ENCODE measurements at places on chromosomes 1 and 21.

DNA sequence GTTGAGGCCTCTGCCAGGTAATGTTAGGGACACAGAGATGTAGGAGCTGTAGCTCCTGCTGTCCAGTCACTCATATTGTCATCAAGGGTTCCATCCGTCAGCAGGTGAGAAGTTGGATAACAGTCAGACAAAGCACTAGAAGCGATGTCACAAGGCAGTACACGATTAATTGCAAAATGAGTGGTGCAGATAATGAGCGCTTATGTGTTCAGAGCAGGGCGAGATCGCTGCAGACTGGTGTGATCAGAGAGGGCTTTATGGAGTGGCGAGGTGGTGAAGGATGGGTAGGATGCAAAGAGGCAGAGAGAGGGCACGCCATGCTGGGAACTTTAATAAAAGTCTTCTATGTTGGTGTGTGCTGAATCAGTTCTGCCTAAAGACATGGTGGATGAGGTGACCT is 8.8 kb downstream of the TMCC2 start:
- no peak for DNase-seq

GRCh38 chr1:27949027-27949426 is 10.7 kb upstream of the XKR8 start:
- no peak for DNase-seq

DNA sequence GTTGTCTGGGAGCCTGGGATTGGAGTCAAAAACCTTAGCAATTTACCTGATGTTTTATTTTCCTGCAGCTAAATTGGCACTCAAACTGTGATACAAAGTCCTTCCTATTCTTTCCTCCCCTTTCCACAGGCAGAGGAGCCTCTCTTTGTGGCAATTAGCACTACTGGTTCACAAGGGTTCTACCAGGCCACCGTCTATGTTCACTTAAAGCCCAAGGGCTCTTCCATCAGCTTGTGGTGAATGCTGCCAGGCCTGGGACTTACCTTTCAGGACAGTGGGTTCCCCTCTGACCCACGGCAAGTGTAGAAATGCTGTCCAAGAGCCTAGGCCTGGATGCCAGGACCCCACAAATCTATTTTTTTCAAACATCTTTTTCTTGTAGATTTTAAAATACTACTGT is 251.9 kb upstream of the B3GALT2 start:
- DNase-seq, result no peak

- peak; percentile 5 for DNase-seq
Observed at GRCh38 chr21:41664881-41665765, 101.7 kb downstream of the RIPK4 start.

- DNase-seq, result no peak
Observed at GRCh38 chr21:29641635-29642550, 297.9 kb downstream of the GRIK1 start.

GRCh38 chr1:221714227-221715152 is 27.4 kb downstream of the DUSP10 start:
- DNase-seq, result no peak

GRCh38 chr1:97377432-97378034 is 543.3 kb downstream of the DPYD start:
- no peak for DNase-seq

DNA sequence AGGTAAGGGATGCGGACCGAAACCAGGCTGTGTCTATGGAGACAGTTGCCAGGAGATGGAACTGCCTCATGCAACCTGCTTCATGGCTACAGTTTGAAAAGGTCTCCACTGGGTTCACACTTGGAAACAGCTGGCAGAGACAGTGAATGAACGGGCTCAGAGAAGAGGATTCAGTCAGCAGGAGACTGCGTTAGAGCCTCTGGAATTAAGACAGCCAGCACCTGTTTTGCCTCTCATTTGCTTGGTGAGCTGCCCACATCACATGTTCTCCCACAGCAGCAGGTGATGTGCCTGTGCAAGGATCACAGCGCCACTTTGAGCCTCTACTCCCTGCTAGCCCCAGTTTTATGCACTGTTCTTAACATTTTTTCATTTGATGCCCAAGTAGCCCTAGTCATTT is 321.0 kb downstream of the PLPP3 start:
- no peak for DNase-seq

DNA sequence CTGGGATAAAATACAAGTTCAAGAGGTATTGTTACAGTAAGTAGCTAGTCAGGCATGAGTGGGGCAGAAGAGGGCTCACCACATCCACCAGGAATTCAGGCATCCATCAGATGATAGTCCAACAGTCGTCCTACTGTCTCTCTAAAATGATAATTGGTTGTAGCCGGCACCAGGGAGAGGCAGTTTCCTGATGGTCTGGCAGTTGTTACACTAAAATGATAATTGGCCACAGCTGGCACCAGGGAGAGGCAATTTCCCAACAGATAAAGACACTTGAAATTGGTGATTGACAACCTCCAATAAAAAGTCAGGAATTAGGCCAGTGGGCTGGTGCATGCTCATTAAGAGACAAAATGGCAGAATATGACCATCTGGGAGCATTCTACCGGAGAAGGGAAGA is 545.8 kb downstream of the AMY1C start:
- no peak for DNase-seq

GRCh38 chr21:44018813-44019567 is 6.9 kb downstream of the TRAPPC10 start:
- DNase-seq, result no peak

Data from body of pancreas (tissue), 4 donors.